ENCODE measurements at places on chromosomes 3 and 15. TPM values are rescaled to one million over a fixed set of nuclear protein-coding genes. Genes with fewer than 3 reads are reported as not detected.

KLF15 gene
- 8.5 TPM for total RNA-seq

GRK7 gene
- total RNA-seq, result not detected

BNC1 gene
- total RNA-seq, result 1.1 TPM

COL7A1 gene
- total RNA-seq, result 14.9 TPM

TJP1 gene
- 33.7 TPM for total RNA-seq

SPINK8 gene
- total RNA-seq, result not detected

KCNMB3 gene
- 0.16 TPM for total RNA-seq

TNFAIP8L3 gene
- 3.8 TPM for total RNA-seq

PARP15 gene
- total RNA-seq, result not detected

PRRT3 gene
- 2.8 TPM for total RNA-seq

CLDN16 gene
- total RNA-seq, result not detected

TPM1 gene
- 189 TPM for total RNA-seq
